ENCODE measurements at places on chromosomes 7 and 10.
A peak's percentile ranks its signal among the peaks of the same experiment; 100 is the strongest.

DNA sequence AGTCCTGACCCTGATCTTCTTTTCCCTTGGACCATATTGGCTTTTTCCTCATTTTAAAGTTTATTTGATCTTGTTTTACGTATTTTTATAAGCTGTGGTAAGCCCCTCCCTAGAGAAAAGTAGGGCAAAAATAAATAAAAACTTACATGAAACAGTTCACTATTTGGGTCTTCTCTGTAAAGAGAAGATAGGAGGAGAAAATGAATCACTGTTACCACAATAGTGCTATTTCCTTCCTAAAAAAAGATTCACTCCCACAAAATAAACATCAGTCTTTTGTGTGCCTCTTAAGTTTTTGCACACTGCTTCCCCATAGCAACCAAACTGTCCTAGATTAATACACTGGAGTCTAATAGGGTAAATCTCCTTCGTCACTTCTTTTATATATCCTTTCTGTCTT is 1.4 kb upstream of the SVIL start:
- no peak for DNase-seq

DNA sequence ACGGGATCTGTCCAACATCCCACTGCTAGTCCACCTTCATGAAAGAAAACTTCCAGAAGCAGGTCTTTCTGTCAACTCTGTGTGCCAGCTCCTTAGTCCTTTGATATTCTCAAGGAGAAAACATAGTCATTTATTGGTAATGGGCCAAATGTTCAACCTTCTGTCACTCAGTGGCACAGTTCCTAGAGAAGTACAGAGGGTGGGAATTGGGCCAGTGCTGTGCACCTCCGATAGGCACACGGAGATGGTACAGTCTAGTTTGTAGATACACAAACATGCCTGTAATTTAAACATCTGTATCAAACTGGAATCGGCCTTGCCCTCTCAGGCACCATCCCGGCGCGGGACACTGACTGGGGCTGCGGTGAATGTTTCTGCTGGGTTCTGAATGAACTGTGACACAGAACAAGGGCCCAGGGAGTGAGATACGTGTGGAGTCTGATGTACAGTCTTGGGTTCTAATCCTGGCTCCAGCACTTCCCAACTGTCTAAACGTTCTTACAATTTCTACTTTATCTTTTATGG is 213.9 kb upstream of the SHH start:
- no peak for DNase-seq

DNA sequence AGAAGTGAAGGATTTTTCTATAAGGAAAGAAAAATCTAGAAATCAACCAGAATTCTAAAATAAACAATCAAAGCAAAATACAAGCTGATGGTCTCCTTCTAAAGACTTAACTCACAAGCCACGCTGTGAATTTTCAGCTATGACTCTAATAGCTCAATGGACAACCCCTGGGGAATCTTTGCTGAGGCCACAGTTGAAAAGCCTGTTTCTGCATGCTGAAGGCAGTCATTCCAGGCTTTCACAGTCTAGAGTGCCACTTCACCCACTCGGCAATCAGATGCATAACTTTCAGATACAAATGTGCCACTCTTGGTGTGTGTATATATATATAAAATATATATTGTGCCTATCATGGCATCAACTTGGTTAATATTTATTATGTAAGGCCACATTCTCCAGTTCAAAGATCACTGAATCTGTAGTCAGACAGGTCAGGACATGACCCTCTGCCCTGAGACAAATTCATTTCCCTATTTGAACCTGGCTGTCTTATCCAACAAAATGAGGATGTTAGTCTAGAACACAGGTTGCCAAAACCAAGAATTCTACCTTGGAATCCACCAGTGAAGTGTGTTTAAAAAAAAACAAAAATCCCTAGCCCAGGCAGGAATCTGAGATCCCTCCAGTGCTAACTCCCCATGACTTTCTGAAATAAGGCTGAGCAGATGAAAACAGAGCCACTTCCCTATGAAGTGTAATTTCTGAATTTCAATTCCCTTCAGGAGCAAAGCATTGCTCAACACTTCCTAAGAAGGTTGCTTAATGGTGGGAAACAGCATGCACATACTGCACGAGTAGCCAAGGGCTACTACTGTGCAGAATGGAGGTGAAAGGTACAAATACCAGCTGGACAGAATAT is 9.9 kb downstream of the LIPA start:
- no peak for DNase-seq

DNA sequence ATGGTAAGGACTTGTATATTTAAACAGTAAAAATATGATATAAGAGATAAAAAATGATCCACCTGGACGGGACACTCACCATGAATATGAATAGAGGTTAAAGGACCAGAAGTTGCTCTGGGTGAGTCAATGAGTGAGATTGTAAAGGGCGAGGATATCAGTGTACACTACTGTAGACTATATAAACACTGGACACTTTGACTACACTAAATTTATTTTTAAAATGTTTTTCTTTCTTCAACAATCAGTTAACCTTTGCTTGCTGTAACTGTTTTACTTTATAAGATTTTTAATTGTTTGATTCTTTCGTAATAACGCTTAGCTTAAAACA is 202.8 kb downstream of the VTI1A start:
- DNase-seq: no peak

DNA sequence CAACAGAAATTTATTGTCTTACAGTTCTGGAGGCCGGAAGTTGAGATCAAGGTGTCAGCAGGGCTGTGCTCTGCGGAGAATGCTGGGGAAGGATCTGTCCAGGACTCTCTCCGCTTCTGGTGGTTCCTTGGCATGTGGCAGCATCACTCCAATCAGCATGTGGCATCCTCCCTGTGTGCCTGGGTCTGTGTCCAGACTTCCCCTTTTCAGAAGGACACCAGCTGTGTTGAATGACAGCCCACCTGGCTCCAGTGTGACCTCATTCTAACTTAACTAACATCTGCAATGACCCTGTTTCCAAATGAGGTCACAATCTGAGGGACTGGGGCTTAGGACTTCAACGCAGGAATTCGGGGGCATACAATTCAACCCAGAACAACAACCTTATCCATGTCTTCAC is 141.9 kb downstream of the BMS1 start:
- DNase-seq: no peak

- no peak for DNase-seq
Observed at GRCh38 chr7:20864221-20864620, 77.5 kb upstream of the SP8 start.

GRCh38 chr10:87066865-87067264 is 27.8 kb downstream of the GLUD1 start:
- DNase-seq: no peak

GRCh38 chr10:15879663-15880062 is 19.4 kb upstream of the MINDY3 start:
- DNase-seq: no peak

GRCh38 chr10:130242513-130242912 is 106.3 kb downstream of the GLRX3 start:
- DNase-seq: no peak

- no peak for DNase-seq
Observed at GRCh38 chr7:74633451-74633921, 24.0 kb upstream of the GTF2I start.

GRCh38 chr7:2750004-2750407 is 62.0 kb downstream of the AMZ1 start:
- peak; percentile 7 for DNase-seq

DNA sequence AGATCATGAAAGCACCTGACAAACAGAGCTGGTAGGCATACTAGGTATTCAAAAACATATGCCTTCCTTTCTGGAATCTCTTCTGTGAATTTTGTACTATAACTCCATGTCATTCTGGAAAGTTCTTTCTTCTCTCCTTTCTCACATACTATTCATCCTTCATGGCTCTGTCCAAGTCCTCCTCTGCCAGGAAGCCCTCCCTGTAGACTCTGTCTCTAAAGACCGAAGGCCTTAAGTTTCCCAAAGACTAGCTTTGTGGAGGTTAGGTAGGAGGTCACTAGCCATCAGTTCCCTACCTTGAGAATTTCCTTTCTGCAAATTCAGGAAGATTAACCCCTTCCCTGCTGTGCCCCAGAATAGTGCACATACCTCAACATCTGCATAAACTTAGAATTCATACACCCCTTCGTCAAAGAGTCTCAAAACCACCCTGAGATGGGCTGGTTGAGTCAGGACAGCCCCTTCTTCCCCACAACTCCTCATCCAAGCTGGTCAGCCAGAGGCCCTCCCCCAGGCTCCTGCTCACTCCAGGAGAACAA is 20.6 kb downstream of the SORBS1 start:
- DNase-seq: no peak

DNA sequence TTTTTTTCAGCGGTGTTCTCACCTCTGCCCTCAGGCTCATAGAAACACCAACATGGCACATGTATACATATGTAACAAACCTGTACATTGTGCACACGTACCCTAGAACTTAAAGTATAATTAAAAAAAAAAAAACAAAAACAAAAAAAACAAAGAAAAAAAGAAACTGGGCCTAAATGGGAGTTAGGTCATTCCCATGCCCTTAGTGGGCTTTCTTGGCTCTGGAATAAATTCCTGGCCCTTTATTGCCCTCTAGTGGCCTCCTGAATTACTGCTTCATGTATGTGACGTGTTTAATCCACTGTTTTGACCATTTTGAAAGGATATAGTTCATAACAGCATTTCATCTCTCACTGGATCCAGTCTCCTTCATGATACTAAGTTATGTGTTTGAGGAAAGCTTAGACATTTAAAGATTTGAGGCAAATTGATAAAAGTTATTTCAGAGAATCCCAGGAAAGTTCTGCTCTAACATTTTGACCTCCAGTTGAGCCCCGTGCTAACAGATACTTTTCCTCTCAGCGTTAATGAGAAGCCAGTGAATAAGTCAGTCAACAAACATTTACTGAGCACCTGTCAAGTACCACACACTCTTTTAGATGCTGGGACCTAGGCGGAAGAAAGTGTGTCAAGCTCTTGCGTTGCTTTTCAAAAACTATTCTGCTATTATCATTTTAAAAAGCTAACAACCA is 54.7 kb upstream of the SYPL1 start:
- DNase-seq: no peak

DNA sequence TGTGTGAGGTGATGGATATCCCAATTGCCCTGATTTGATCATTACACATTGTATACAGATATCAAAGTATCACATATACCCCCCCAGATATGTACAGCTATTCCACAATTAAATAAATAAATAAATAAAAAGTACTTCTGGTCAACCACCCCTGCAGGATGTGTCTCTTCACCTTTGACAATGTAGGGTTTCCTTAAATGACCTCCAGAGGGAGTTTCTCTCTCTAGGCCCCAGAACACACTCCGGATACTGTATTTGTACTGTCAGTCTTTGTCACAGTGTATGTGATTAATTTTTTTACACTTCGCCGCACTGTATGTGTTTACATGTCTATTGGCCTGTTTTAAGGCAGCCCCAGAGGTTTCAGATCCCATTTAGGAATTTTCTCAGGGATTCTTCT is 123.6 kb downstream of the ADCYAP1R1 start:
- no peak for DNase-seq

GRCh38 chr10:1134156-1134555 is 78.0 kb downstream of the WDR37 start:
- DNase-seq: no peak

GRCh38 chr10:81576336-81576735 is 298.7 kb upstream of the NRG3 start:
- no peak for DNase-seq

- no peak for DNase-seq
Observed at GRCh38 chr10:36173364-36173763, 531.3 kb upstream of the FZD8 start.

DNA sequence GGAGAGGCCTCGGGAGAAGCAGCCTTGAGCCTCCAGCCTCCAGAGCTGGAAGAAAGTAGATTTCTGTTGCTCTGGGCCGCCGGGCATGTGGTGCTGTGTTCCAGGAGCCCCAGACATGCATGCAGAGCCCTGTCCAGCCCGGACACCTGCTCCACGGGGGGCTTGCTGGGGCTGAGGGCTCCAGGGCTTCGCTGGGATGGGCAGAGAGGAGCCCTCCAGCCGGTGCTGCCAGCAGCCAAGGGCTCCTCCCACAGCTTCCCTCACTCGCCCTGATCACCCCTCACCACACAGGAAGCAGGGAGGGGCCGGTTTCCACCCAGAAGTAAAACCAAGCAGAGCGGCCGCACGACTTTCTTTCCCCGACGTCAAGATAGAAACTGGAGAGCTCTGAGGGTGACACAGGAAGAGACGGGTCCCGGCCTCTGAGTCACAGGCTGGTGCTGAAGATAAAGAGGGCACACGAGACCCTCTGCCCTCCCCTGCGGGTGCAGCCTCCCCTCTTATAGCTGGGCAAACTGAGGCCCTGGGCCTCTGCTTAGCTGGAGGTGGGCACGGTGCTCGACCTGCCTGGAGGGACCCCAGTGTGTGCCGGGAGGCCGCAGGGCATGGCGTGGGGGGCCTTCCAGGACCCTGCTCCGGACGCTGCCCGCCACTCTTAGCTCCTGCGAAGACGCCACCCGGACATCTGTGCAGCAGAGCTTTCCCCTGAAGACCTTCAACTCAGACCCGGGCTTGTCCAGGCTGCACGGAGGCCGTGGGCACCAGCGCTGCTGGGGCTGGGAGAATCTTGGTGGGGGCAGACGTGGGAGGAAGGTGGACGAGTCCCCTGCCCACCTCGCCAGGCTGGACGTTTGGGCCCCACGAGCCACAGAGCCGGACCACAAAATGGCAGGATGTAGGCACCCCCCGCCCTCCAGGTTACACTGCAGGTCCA is 31.1 kb downstream of the ADAP1 start:
- DNase-seq: peak; percentile 91

DNA sequence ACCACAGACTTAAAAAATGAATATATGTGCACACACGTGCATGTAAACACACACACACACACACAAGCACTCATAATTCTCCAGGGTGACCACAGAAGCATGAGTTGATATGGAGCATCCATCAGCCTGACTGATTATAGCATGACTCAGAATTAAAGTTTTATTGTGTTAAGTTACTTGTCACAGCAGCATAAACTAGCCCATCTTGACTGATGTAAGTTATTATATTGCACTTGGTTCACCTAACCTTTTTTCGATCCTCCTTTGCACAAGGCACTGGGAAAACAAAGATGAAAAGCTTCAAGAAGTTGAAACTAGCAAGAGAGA is 18.8 kb upstream of the SLC35G1 start:
- no peak for DNase-seq

DNA sequence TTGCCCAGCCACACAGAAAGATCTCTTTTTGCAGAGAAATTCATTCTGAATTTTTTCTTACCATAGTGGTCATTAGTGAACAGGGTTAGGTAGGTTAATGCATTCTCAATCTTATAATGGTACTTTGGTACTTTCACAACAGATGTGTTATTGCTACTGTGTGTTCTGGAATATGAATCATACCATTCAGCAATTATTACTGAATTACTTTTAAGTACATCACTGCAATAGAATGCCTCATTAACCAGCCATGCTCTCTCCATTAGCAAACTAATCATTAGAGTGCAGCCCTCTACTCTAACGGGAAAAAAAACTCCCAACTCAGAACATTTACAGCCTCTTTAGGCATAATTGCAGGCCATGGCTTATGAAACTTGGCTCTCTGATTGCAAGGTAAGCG is 102.1 kb downstream of the DOCK4 start:
- no peak for DNase-seq

- DNase-seq: no peak
Observed at GRCh38 chr7:83040484-83040883, 122.2 kb downstream of the PCLO start.

GRCh38 chr7:78587443-78588044 is 789.0 kb downstream of the PHTF2 start:
- no peak for DNase-seq

All from activated T-cell treated with anti-CD3 and anti-CD28 coated beads, Interleukin-2, amount 50 U/mL, for 24 hours (primary cell).